Right forelimb (tissue), 1 donor: ENCODE measurements at places on chromosomes 4 and X.

DNA sequence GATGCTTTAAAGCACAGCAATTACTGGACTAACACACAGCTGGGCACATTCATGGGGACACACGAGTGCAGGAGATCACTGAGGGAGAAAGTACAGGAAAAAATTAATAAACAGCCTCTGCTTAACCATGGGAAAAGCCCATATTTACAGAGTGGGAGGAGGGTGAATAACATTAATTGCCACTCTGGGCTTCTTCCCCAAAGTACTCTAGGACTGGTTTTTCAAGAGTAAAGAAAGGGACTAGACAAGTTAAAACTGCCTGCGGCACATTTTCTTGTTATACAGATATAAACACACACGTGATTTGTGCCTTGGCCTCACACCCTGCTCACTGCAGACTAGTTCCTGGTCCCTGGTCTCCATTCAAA, 179.7 kb upstream of the TET2 start:
- no peak for DNase-seq

- no peak for DNase-seq
Observed at GRCh38 chrX:149568701-149569296, 18.5 kb downstream of the MAGEA9B start.

DNA sequence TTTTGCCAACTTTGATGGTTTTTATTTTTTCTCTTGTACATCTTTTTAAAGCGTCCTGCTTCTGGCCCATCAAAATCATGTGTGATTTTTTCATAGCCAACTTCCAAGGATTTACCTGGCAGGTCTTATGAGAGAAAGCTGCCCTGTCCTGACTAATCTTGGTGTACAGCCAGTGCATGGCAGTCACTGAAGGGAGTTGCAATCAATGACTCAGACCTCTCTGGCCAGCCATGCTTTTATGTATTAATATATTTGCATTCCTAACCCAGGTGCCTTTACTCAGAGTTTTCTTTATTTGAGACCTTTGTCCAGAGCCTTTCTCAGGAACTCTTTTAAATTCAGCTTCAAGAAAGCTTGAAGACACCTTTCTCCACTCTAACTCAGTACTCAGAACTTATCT, 691.5 kb upstream of the HTR2C start:
- DNase-seq: no peak

GRCh38 chrX:19361701-19362100, 18.0 kb downstream of the PDHA1 start:
- no peak for DNase-seq

- DNase-seq: no peak
Observed at GRCh38 chr4:94550352-94550751, 98.6 kb downstream of the PDLIM5 start.

DNA sequence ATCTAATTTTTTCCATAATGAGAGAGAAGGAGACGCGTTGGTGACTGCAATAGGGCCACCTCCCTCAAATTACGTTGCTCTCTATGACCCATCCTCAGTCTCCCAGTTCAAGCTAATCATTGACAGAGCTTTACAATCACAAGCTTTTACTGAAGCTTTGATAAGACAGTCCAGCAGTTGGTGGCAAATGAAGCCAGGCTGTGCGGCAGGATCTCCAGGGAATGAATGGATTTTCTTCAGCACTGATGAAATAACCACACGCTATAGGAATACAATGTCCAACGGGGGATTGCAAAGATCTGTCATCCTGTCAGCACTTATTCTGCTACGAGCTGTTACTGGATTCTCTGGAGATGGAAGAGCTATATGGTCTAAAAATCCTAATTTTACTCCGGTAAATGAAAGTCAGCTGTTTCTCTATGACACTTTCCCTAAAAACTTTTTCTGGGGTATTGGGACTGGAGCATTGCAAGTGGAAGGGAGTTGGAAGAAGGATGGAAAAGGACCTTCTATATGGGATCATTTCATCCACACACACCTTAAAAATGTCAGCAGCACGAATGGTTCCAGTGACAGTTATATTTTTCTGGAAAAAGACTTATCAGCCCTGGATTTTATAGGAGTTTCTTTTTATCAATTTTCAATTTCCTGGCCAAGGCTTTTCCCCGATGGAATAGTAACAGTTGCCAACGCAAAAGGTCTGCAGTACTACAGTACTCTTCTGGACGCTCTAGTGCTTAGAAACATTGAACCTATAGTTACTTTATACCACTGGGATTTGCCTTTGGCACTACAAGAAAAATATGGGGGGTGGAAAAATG, at the start of gene KLB:
TSS of gene KLB (plus strand) at position 168 of the 821 bp plus-strand sequence. CDS start at position 188, 20 bp downstream.
- no peak for DNase-seq

GRCh38 chr4:3651267-3651845, 114.8 kb upstream of the ADRA2C start:
- no peak for DNase-seq

GRCh38 chrX:107760304-107761077, 15.1 kb downstream of the TSC22D3 start:
- DNase-seq: no peak

DNA sequence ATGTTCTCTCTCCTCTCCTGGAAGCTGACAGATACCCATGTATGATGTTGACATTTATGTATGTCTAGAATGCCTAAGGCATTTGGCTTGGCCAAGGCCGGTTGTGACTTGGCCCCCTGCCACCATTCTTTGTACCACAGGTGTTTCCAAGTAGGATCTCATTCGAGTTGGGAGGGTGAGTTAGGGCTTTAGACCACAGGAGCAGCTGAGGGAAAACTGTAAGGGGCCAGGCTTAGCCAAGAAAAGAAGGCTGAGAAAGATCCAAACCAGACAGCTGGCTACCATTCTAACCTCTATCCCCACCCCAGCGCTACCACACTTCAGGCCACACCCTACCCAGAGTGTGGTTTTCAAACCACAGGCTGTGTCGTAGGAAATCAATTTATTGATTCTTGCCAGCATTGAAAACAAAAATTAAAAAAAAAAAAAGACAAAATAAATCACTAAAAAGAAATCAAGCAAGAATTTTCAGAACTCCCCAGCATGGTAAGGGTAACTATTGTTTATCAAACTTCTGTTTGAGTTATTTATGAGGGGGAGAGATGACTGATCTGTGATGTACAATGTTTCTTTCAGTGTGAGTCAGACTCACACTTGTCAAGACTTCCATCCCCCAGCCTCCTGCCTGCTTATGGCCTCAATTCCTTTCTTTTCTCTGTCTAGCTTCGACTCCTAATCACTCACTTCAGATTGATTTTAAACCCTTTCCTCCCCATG, 9.9 kb downstream of the TMSB4X start:
- no peak for DNase-seq
